ENCODE measurements at places on chromosomes 3 and 15. TPM values are rescaled to one million over a fixed set of nuclear protein-coding genes. Genes with fewer than 3 reads are reported as not detected.

The SOX14 gene
- not detected for total RNA-seq

The CSTA gene
- total RNA-seq, result 1.2 TPM

The PAQR5 gene
- 0.25 TPM for total RNA-seq

The RPP25 gene
- total RNA-seq, result 15.9 TPM

The DZIP1L gene
- total RNA-seq, result 22.1 TPM

The PRR20G gene
- 9.1 TPM for total RNA-seq

DNA sequence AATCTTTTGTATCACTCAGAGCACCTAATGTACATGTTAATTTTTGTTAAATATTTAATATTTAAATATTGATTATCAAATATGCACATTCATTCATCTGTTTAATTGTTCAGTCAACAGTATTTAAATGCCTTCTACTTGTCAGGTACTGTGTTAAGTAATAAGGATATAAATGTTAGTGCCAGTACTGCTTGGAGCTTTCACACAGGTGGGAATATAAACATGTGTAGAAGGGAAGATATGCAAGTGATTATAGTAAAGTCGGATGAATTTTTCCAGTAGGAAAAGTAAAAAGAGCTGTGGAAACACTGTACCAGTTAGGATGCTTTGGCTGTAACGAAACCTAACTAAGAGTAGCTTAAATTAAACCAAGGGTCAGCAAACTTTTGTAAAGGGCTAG, 95.4 kb downstream of the RSRC1 start:
- DNase-seq, result no peak

DNA sequence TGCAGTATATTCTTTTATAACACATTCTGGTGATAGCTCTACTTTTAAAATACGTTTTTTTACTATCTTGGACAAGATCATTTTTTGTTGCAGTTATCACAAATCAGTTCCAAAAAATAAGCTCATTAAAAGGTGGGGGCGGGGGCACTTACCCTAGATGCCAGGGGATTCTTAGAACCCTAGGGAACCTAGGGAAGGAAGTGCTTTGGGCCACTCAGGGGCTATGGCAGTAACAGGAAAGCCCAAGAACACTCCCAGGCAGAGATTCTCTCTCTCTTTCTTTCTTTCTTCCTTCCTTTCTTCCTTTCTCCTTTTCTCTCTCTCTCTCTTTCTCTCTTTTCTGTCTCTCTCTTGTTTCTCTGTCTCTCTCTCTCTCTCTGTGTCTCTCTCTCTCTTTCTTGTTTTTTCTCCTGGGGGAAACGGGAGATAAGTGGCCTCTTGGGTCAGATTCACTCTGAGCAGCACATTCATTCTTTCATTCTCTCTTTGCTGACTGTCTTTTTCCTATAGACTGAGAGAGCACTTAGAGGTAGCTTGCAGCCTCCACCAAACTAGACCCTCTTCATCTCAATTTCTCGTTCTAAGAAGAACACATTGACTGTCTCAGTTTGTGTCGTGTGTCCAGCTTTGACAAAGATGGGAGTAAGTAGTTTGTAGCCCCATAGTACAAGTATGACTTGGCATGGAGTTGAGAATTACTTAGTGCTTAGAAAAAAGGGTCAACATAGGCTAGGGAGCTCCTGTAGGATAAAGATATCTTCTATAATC, 16.6 kb downstream of the SCAANT1 start:
- no peak for DNase-seq

DNA sequence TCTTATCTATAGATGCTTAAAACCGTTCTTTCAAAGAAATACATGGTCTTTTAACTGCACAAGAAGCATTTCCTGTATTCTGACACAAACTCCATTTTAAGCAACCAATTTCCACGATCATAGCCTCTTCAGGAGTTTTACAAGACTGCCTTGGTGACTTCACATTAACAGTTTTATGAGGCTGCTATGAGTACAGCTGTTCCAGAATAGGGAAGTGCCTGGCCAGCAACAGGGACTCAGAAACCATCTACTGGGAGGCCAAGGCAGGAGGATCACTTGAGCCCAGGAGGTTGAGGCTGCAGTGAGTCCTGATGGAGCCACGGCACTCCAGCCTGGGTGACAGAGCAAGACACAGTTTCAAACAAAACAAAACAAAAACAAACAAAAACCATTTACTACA, 78.4 kb downstream of the B3GNT5 start:
- no peak for DNase-seq

DNA sequence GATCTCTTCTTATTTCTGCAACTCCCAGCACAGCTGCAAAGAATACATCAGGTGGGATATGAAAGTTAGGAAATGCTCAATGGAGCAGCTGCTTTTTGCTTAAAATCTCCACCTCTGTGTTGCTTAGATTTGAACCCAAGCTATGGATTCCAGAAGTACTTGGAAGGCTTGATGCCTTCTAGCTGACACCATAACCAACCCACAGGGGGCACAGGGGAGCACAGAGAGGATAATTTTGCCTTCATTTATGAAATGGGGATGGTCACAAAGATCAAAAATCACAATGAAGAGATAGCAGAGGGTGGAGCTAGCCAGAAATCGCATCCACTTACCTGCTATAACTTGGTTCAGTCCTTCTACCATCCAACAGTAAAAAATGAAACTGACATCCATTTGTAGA, 75.7 kb downstream of the DUT start:
- no peak for DNase-seq

GRCh38 chr3:138845771-138846173, 11.0 kb upstream of the PIK3CB start:
- no peak for DNase-seq

DNA sequence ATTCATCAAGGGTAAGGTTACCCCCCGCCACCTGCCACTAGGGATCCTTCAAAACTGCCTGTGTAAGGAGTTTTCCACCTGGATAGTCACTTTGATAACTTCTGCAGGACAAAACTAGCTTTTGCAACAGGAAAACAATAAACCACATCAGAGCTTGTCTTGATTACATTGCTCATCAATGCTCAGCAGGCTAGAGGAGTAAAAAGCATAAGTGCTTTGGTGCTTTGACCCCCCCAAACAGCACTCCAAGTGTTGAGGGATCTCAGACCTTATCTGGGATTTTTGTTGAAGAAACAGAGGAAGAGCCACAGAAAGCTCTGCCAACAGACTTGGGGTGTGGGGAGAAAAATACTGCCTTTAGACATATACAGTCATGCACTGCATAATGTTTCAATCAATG, 10.8 kb upstream of the PHLDB2 start:
- DNase-seq, result no peak

DNA sequence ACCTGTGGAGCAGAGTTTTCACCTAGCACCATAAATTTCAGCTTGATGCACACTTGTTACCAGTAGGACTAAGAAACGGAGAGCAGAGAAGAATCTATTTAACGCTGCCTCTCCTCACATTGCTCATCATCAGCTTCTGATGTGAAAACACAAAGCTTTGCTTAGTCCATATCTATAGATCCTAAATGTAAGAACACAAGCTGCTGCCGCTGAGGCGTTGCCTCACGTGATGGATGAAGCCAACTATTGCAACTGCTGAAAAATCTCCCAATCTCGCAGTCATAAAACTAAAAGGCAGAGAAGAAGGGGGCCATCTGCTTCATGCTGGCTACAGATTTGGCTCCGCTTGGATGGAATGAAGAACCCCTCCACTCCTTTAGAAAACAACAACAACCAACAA, 42.7 kb downstream of the CADPS start:
- DNase-seq, result no peak

GRCh38 chr3:42032693-42033349, 58.3 kb upstream of the TRAK1 start:
- peak; percentile 97 for DNase-seq

DNA sequence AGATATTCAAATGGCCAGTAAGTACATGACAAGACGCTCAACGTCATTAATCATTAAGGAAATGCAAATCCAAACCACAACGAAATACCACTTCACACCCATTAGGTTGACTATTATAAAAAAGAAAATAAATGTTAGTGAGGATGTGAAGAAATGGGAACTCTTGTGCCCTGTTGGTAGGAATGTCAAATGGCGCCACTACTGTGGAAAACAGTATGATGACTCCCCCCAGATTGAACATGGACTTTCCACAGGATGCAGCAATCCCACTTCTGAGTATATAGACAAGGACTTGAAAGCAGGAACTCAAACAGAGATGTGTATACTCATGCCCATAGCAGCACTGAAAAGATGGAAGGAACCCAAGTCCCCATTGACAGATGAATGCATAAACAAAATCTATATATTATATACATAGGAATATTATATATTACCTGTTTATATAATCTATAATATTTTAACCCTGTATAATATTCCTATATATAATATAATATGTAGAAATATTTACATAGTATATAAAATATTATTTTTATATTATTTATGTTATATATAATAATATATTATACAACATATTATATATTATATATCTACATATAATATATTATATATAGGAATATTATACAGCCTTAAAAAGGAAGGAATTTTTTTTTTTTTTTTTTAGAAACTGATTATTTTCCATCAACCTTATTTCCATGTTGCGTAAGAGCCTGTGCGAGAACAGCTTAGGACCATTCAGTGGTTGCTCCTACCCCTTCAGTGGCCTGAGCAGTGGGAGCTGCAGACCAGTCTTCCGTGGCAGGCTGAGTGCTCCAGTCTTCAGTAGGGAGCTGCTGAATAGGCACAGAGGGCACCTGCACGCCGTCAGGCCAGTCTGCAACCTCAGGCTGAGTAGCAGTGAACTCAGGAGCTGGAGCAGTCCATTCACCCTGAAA, 17.6 kb upstream of the PIGZ start:
- no peak for DNase-seq

DNA sequence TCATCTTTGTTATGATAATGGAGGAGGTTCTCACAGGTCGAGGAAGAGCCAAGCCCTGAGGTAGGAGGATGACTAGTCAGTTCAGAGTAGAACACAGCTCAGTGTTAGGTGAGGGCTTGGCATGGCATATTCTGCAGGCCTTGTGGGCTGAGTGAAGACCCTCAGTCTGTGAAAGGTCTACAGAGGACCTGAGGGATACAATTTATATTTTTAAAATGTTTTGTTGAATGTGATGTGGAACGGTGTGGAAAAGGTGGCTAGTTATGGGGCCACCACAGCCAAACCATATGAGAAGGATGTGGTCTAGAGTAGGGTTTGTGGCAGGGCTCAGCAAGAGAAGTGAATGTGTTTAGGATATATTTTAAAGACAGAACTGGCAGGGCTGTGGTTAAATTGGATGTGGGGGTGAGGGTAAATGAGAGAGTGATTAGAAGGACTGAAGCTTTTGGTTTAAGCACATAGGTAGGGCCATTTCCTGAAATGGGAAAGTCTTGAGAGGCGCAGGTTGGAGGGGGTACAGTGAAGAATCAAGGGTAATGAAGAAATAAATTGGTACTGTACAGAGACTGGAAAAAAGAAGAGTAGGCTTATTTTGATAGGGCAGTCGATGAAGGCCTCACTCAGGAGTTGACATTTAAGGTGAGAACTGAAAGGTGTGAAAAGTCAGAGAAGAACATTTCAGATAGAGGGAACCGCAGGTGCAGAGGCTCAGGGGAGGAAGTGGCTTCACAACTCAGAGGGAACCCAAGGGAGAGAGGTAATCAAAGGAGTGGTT, 60.5 kb downstream of the SPTSSB start:
- DNase-seq, result no peak

- DNase-seq, result no peak
Observed at GRCh38 chr3:132694991-132695390, 27.2 kb downstream of the NPHP3 start.

GRCh38 chr15:63447017-63447676, 57.2 kb upstream of the USP3 start:
- DNase-seq, result no peak

GRCh38 chr3:44659015-44659414, 10.5 kb downstream of the ZNF35 start:
- DNase-seq, result no peak

DNA sequence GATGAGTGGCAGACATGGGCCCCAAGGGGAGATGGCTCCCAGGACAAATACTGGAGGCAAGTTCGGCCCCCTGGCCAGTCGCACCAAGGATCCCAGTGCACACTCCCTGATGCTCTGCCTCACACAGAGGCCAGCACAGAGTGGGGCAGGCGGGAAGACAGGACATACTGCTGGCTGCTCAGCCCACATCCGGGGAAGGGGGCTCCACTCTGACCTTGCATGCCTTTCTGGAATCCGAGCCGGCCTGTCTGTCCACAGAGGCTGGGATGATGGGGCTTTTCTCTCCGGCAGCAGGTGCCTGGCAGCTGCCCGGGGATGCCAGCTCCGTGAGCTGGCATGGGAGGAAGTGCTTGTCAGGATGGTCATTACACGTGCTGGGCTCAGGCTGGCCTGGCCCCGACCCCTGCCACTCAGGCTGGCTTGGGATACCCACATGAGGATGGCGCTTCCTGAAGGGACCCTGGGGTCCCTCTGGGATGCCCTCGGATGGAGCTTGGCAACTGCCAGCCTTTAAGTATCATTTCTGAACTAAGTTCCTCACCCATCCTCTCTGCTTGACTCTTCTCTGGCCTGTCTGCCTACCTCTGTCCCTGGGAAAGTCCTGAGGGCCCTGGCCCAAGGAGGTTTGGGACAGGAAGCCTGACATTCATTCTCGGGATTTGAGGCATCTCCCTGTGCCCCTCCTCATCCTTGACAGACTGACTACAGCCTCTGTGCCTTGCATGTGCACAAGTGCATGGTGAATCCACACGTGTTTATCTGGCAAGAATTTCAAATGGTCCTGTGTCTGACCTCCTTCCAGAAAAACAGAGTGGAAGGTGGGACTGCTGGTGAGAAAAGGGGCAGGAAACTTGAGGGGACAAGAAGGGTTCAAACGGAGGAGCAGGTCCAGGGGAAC, 46.5 kb downstream of the EXOG start:
- no peak for DNase-seq

- DNase-seq, result no peak
Observed at GRCh38 chr15:66025015-66025452, 155.7 kb downstream of the RAB11A start.

- no peak for DNase-seq
Observed at GRCh38 chr3:55267206-55267930, 219.7 kb downstream of the WNT5A start.

GRCh38 chr3:122810734-122811133, 15.9 kb downstream of the SLC49A4 start:
- DNase-seq, result no peak

DNA sequence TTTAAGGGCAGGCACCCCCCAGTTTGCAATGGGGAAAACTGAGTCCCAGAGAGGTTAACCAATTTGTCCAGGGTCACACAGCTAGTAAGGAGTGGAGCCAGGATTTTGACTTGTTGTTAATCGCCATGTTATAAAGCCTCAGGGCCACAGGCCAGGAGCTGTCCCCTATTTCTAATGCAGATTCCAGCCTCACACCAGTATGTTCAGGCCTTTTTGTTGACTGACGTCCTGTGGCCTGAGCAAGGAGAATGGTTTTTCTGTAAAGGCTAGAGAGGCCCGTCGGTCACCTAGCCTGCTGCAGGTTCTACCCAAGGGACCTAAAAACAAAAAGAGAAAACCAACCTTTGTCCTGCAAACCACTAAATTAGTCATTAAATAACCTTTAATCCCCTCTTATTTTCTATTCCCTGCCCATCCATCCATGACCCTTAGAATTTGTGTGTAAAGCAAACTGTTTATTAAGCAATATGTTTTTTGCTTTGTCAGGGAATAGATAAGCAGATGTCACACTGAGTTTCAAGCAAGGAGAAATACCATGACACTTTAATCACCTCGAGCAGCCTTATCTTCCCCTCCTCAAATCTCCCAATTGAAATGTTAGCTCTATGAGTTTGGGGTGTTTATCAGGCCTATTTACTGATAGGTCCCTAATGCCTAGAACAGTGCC, 14.1 kb downstream of the ACOX2 start:
- DNase-seq, result no peak
